ENCODE measurements at places on chromosomes 3 and 15.

DNA sequence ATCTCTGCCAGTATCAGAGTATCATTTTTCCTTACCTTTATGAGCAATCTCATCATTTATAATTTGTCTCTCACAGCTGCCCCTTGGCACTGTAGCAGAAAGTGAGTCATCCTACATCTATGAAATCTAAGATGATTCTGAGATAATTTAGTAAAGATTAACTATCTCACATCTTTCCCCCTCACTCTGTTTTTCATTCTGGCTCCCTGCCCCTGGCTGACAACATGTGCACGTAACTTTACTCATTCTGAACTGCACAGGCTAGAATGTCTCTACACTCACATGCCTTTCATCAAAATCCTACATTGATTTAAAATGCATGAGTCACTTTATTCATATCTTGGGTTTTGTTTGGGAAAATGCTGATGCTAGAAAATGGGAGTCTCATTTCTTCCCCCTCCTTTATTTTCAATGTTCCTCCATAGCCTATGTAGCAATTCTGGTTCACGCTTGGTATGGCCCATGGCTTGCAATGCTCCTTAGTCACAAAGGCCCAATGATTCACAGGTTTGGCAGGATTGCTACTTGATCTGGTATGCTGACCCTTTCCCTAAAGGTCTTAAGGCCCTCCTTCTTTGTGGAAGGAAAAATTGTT is 838.5 kb downstream of the TUSC7 start:
- DNase-seq: no peak

DNA sequence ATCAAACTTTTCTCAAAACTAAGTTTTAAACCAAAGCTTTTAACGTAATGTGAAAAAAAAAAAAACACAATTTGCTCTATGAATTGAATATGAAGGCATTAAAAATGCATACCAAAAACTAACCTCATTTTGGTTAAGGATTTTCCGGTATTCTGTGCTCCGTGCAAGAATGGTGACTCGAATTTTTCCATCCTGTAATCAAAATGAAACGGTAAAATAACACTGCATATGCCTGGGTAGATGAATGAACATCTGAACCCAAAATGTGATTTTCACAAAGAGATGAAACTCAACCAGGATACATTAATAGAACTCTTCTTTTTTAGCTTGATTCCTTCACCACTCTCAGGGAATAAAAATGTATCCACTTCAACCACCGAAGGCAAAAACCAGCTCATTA is 26.2 kb downstream of the EOGT start:
- DNase-seq: no peak

DNA sequence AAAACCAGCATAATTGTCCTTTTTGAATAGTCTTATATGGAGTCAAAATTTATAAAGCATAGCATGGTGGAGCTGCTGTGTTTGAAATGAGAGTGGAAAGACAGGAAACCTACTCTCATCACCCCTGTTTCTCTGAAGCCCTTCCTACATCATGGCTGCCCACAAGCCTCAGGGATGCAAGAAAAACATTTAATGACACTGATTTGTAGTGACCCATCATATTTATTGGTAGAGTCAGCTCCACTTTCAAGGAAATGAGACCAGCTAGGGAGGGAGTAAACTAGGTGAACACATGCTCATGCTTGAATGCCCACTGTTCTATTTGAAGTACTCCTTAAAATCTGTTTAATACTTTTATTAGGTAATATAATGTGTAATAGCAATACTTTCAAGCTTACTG is 494.3 kb upstream of the KCNMB2 start:
- DNase-seq: no peak

GRCh38 chr15:66454143-66454542 is 43.4 kb downstream of the SNAPC5 start:
- DNase-seq: peak; percentile 15

GRCh38 chr3:127275287-127275781 is 12.5 kb downstream of the PRR20G start:
- DNase-seq: no peak
